ENCODE measurements at places on chromosomes 16 and 17. TPM values are rescaled to one million over a fixed set of nuclear protein-coding genes. Genes with fewer than 3 reads are reported as not detected.

Gene LRRC37A
- 2.6 TPM for total RNA-seq

Gene HLF
- 8.0 TPM for total RNA-seq

Gene METRN
- total RNA-seq = 5.9 TPM

DNA sequence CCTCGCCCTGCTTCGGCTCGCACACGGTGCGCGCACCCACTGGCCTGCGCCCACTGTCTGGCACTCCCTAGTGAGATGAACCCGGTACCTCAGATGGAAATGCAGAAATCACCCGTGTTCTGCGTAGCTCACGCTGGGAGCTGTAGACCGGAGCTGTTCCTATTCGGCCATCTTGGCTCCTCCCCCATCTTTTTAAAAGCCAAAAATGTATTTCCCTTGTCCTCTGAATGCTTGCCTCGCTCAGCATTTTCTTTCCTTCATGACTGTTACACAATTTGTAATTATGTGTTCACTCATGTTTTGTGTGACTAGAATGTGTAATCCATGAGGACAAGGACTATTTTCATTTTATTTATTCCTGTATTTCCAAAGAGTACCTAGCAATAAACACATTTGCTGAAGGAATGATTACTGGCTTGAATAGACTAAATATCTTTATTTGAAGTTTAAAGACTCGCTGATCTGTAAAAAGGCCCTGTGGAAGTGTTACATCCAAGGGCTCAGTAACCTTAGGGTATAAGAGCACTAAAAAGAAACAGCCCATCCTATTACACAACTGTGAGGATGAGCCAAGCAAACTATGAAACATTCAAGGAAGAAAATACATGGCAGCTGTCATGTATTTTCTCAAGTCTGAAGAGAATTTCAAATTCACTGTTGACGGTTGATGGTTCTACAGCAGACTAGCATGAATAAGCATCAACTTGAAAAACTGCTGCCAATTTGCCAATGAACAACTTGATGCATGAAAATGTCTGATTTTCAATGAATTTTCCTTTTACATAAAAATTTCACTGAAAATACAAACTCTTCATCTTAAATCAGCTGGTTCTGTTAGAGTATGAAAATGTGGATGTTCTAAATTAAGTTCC is 192.6 kb downstream of the MYO1D start:
- no peak for DNase-seq

Gene PGAP6
- 41.7 TPM for total RNA-seq
